ENCODE measurements at places on chromosomes 5 and 9. TPM values are rescaled to one million over a fixed set of nuclear protein-coding genes. Genes with fewer than 3 reads are reported as not detected.
A peak's percentile ranks its signal among the peaks of the same experiment; 100 is the strongest.

The SH3TC2 gene
- total RNA-seq, result 0.92 TPM

The POLK gene
- total RNA-seq, result 39.6 TPM

- H3K27ac ChIP-seq, result no peak overlapping the region
- DNase-seq, result no peak
- H3K36me3 ChIP-seq, result no peaks in the 10 kb centered on the region
- no peaks in the 10 kb centered on the region for H3K4me1 ChIP-seq
- no peaks in the 10 kb centered on the region for H3K27me3 ChIP-seq
- no peak overlapping the region for H3K4me3 ChIP-seq
These were observed 480.0 kb downstream of the NR2F1-AS1 start for GRCh38 chr5:93100976-93101375.

The RGS7BP gene
- 1.6 TPM for total RNA-seq

DNA sequence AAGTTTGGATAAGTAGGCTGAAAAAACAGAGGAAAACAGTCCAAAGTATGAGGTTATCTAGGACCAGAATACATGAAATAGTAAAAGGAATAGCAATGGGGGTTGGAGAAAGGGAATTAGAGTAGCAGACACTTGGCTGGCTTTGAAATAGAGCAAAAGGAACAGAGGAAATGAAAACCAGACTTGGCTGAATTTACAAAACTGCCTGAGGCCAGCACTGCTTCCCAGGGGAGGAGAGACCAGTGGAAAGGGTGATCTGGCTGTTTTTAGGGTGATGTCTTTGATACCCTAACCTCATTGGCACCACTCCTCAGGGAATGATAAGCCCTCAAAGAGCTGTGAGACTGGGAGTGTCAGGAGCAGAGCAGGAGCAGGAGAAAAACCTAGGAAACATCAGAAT lies 413.4 kb upstream of the SLC30A5 start:
- no peak overlapping the region for H3K4me3 ChIP-seq
- H3K27me3 ChIP-seq, result no peaks in the 10 kb centered on the region

GRCh38 chr9:76510446-76510845 lies 51.5 kb downstream of the GCNT1 start:
- no peaks in the 10 kb centered on the region for H3K36me3 ChIP-seq
- H3K4me1 ChIP-seq, result no peaks in the 10 kb centered on the region
- no peak overlapping the region for H3K4me3 ChIP-seq
- no peak for DNase-seq
- no peak overlapping the region for H3K27ac ChIP-seq
- H3K27me3 ChIP-seq, result no peaks in the 10 kb centered on the region

The BHMT2 gene
- total RNA-seq, result 3.9 TPM

DNA sequence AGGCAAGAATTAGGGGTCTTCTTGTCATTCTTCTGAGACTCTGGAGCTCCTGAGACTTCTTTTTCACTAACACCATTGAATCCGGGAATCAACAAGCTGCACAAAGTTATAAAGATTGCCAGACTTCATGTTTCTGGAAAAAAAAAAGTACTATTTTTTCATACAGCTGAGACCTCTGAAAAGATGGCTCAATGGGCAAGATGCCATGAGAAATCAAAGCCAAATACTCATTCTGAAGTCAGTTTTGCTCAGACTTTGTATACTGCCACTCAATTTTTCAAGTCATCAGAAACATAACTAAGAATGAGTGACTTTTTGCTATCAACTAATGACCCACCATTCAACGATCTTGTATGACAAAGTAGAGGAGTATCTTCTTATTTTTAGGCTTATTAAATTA lies 512.0 kb downstream of the RAB3C start:
- no peak overlapping the region for H3K4me3 ChIP-seq
- DNase-seq, result no peak
- H3K36me3 ChIP-seq, result no peaks in the 10 kb centered on the region

DNA sequence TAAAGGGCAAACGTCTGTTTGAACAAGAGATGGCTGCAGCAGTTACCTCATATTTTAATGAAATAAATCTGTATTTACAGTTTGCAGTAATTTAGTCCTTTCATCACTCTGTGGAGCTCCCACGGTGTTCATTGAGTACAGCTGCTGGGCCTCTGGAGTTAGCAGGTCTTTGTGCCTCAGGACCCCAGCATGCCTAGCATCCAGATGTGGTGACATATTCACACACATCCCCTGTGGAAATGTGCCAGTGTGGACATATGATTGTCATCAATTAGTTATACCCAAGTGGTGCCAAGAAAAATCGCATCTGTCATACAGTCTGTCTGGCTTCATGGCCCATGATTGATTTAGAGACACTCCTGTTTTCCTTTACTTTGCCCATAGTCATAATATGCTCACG lies 77.3 kb downstream of the NNT start:
- H3K27me3 ChIP-seq, result no peaks in the 10 kb centered on the region
- H3K4me1 ChIP-seq, result no peaks in the 10 kb centered on the region
- peaks cover 29% of the 10 kb centered on the region for H3K36me3 ChIP-seq

- H3K27ac ChIP-seq, result peak overlapping the region; percentile 95
- H3K27me3 ChIP-seq, result no peaks in the 10 kb centered on the region
- H3K4me1 ChIP-seq, result peaks cover 44% of the 10 kb centered on the region
- peak; percentile 87 for DNase-seq
- no peaks in the 10 kb centered on the region for H3K36me3 ChIP-seq
These were observed 2.1 kb upstream of the TRAF1 start for GRCh38 chr9:120928483-120929228.

DNA sequence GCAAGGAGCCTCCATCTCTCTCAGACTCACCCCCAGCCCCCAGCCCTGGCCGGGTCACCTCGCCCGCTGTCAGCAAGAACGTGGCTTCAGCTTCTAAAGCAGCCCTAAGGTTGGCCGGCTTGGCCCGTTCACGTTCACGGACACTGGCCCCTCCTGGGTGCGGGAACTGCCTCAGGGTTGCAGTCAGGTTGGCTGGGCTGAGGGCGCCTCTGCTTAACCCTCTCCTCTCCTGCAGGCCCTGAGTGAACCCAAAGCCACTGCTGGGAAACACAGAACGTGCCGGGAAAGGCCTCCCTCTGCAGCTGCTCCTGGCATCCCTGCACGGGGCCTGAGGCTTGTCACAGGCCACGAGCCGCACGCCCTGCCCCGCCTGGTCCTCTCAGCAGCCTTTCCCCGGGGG lies 40.1 kb upstream of the UBAC1 start:
- H3K27ac ChIP-seq, result no peak overlapping the region
- no peak for DNase-seq
- H3K4me3 ChIP-seq, result no peak overlapping the region
- H3K27me3 ChIP-seq, result no peaks in the 10 kb centered on the region

The PIK3R1 gene
- 122 TPM for total RNA-seq

DNA sequence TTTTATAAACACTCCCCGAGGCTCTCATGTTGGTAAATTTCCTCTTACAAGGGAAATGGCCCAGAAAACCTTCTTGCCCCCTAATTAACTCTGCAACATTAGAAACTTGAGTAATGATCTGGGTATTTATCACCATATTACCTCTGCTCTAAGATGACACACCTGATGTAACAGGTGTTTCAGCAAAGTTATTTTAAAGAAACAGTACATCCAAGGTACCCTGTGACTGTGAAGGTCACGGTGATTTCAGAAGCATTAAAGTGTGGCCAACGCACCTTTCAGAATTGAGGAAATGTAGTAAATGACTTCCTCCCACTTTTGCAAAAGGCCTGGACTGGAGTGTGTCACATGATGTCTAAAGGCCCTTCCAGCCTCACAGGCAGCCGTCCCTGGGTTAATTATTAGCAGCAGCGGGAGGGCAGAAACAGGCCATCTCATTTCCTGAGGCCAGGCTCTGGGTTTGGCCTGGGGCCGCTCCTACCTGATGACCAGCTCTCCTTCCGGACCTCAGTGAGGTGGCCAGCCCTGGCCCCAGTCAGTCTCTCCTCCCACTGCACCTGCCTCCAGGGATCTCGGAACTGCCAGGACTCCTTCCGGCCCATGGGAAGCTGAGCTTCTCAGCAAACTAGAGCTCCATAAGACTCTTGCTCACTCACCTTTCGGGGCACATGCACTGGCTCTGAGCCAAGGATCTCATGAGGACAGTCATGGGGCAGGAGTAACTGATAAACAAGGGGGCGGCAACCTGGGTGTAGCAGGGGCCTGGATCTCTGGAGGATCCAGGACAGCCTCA lies 20.7 kb downstream of the PTPN3 start:
- peak overlapping the region; percentile 78 for H3K27ac ChIP-seq
- peak; percentile 90 for DNase-seq
- no peak overlapping the region for H3K4me3 ChIP-seq
- peaks cover 24% of the 10 kb centered on the region for H3K4me1 ChIP-seq

The RELL2 gene
- 5.5 TPM for total RNA-seq

DNA sequence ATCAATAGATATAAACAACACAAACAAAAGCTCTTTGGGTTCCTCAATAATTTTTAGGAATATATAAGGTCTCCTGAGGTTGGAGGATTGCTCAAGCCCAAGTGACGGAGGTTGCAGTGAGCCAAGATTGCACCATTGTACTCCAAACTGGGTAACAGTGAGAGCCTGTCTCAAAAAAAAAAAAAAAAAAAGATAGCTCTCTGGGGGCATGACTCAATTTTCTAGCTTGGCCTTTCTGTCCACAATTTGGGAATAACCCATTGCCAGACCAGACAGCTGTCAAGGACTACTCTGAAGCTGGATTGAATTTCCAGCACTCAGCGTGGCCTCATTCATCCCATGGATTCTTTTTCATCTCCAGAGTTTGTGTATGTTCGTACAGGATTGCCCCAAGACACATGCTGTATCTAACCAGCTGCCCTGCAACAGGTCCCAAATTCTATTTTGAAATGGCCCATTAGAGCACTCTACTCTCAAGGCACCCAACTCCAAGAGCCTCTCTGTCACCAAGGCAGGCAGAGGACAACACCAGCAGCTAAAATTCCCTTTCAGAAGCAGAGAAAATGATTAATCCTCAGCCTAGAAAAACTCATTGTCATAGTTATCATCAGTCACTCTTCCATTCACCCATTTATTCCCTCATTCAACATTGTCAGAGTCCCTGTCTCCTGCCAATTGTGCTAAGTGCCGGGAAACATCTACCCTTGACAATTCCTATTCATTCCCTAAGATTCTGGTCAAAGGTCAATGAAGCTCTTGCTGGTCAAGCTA lies 8.7 kb downstream of the FAM193B start:
- H3K4me3 ChIP-seq, result no peak overlapping the region
- H3K27me3 ChIP-seq, result no peaks in the 10 kb centered on the region
- peak; percentile 62 for DNase-seq
- H3K4me1 ChIP-seq, result peaks cover 50% of the 10 kb centered on the region
- peak overlapping the region; percentile 58 for H3K27ac ChIP-seq
- peaks cover 4% of the 10 kb centered on the region for H3K36me3 ChIP-seq

The FOXD4L5 gene
- 0.38 TPM for total RNA-seq

The ADAMTS2 gene
- total RNA-seq, result 13.0 TPM

The CCDC192 gene
- total RNA-seq, result not detected

GRCh38 chr5:157459715-157460599 lies at the start of gene NIPAL4:
NIPAL4 (plus strand) TSS chr5:157460213; CDS start chr5:157460321, 108 bp downstream.
- DNase-seq, result no peak
- peaks cover 12% of the 10 kb centered on the region for H3K4me1 ChIP-seq
- H3K36me3 ChIP-seq, result no peaks in the 10 kb centered on the region
- peak within 1 kb of the TSS; percentile 48 for H3K4me3 ChIP-seq

DNA sequence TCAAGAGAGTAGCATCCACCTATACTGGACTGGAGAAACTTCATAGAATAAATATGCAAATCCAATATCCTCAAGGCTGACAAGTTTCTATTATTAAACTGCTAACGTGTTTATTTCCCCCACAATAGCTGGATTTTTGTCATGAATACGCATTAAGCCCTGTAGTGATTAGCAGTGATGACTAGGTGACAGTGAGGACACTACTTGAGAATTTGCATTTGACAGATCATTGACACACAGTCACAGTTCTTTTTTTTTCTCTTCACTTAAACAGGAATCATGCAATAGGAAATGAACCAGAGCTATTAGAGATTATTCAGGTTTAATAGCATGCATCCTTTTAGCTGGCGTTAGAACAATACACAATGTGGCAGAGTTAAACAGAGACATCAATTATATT lies 35.3 kb downstream of the MPDZ start:
- H3K36me3 ChIP-seq, result peaks cover 4% of the 10 kb centered on the region
- H3K4me3 ChIP-seq, result no peak overlapping the region
- no peak overlapping the region for H3K27ac ChIP-seq
- DNase-seq, result no peak

The PPP2R2B gene
- total RNA-seq, result 0.95 TPM

DNA sequence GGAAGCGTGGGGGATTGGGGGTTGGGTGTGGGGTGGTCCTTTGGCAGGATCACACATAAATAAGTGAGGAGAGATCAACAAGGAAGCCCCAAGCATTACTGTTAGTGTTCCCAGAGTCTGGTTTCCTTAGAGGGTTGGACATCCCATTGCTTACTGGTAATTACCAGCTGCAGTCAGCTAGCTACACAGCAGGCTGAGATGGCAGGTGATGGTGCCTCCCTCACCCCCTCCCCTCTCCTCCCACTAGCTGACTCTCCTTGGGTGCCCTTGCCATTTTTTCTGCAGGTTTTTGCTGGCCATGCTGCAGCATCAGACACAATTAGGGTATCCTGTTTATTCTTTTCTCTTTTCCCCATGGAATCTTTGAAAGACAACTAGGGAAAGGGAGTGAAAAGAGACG lies 107.5 kb upstream of the TLR4 start:
- H3K27me3 ChIP-seq, result no peaks in the 10 kb centered on the region
- no peaks in the 10 kb centered on the region for H3K4me1 ChIP-seq
- no peaks in the 10 kb centered on the region for H3K36me3 ChIP-seq
- H3K27ac ChIP-seq, result no peak overlapping the region
- H3K4me3 ChIP-seq, result no peak overlapping the region

- H3K4me3 ChIP-seq, result no peak overlapping the region
- DNase-seq, result peak; percentile 31
- H3K36me3 ChIP-seq, result no peaks in the 10 kb centered on the region
- no peak overlapping the region for H3K27ac ChIP-seq
These were observed 22.3 kb downstream of the TRIM7 start for GRCh38 chr5:181182651-181183050.

DNA sequence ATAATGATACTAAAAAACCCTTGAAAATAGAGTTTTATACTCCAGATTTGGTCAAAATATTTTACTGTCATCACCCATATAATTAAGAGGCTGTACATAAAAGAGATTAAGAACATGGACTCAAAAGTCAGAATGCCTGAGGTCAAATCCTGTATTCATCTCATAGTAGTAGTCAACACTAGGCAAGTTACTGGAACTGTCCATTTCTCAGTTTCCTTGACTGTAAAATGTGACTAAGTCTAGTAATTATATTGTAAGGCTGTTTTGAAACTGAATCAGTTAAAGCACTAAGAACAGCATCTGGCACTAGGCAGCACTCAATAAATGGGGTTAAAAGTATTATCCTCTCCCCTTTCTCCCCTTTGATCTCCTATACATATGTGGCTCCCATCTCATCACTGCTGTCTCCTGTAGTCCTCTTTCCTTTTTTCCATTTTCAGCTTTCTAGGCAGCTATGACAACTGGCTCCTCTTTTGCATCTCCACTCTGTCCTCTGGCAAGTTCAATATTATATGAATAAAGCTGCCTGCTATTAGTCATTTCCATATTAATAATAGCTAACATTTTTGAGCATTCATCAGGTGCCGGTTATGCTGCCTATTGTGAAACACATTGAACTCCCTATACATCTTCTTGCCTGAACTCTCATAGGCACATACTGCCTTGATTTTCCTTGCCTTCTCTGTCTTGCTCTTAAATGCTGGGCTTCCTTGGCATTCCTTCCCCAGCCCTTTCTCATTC lies 185.8 kb upstream of the NREP start:
- H3K27me3 ChIP-seq, result no peaks in the 10 kb centered on the region
- H3K27ac ChIP-seq, result no peak overlapping the region
- DNase-seq, result no peak
- H3K4me3 ChIP-seq, result no peak overlapping the region
- H3K36me3 ChIP-seq, result no peaks in the 10 kb centered on the region
